ENCODE measurements at places on chromosomes 12 and 14.

DNA sequence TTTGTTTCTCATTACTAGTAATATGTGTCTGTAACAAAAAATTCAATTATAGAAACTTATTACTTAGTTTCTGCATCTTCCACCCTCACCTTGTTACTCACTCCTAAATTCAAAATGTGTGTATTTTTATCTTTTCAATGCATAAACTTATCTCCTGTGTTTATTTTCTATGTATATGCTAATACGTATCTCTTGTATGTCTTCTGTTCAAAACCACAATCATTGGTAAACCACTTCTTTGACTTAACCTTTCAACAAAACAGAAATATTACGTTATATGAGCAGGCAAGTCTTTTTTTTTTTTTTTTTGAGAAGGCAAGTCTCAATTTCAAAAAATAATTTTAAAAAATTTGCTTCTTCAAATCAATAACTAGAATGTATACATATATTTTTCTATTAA, 39.2 kb upstream of the RPH3A start:
- no peak for DNase-seq

- DNase-seq, result no peak
These were observed 14.5 kb upstream of the PWP1 start for GRCh38 chr12:107670999-107671643.

GRCh38 chr14:102363182-102363943, 622 bp downstream of the TECPR2 start:
- no peak for DNase-seq

DNA sequence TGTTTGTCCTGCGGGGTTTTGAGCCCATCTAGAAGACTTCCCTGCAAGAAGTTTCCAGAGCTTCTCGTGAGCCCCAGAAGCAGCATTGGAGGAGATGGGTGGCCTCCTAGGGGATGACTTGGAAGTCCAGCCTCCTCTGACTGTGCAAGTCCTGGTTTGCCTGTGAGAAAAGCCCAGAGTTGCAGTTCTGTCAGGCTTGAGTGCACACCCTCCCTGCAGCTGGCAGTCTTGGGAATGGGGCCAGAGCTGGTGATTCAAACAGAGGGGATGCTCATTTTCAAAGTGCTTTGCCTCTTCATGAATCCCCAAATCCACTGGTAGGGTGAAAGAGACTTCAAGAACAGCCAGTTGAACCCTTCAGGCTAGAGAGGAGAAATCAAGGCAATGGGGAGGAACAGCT, 3.9 kb upstream of the PPP1R1A start:
- peak; percentile 83 for DNase-seq

DNA sequence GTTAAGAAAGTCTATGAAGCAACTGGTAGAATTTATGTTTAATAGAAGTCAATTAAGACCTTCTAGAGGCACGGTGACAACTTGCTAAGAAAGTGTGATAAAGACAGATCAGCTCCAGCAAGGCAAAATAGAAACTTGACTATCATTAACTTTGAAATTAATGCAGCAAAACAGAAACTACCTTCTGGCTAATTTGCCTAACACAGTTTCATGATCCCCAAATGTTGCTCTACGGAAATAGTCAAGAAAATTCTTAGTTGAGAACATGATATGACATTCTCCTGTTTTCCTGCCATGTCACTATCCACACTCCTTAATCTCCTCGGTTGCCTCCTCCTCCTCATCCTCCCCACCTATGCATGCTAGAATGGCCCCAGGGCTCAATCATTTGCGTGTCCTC, 4.2 kb downstream of the DENND5B start:
- DNase-seq, result no peak

GRCh38 chr14:93128725-93129459, 13.2 kb upstream of the ITPK1 start:
- no peak for DNase-seq

GRCh38 chr14:60171690-60172089, 6.5 kb upstream of the DHRS7 start:
- no peak for DNase-seq

DNA sequence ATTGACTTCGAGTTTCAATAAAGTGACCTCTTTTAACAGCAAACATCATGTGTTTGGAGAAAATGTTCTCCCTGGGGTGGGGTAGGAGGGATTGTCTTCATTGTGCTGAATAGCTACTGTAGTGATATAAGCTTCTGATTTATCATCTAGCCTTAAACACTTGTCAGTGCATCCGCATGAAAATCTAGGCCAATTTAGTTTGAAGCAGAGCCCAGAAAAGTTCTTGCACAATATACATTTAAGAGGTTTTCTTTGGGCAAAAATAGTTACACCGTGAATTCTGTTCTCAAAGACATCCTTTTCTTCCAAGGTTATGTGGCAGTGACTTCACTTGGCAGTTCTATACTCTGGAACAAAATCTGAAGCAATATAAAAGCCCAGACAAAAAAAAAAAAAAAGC, 136.0 kb upstream of the IFNG-AS1 start:
- no peak for DNase-seq

GRCh38 chr12:118350908-118351559, 21.7 kb downstream of the TAOK3 start:
- no peak for DNase-seq

- no peak for DNase-seq
These were observed 22.2 kb upstream of the PLEKHG3 start for GRCh38 chr14:64681796-64682710.

DNA sequence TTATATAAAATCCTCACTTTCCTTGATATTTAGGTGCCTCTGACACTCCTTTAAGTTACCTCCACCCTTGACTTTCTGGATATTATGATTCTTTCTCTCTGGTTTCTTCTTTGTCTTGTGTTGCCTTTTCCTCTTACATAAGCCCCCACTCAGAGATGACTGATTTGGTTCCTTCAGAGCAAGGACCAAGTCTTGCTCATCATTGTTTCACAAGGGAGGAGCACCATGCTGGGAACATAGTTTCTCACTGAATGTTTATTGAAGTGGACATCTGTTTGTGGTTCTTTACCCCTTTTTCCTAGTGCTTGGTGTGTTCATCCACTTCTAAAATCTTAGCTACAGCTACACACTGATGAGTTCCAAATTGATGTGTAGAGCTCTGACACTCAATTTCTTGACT, 161.3 kb upstream of the PTPRQ start:
- DNase-seq, result no peak

DNA sequence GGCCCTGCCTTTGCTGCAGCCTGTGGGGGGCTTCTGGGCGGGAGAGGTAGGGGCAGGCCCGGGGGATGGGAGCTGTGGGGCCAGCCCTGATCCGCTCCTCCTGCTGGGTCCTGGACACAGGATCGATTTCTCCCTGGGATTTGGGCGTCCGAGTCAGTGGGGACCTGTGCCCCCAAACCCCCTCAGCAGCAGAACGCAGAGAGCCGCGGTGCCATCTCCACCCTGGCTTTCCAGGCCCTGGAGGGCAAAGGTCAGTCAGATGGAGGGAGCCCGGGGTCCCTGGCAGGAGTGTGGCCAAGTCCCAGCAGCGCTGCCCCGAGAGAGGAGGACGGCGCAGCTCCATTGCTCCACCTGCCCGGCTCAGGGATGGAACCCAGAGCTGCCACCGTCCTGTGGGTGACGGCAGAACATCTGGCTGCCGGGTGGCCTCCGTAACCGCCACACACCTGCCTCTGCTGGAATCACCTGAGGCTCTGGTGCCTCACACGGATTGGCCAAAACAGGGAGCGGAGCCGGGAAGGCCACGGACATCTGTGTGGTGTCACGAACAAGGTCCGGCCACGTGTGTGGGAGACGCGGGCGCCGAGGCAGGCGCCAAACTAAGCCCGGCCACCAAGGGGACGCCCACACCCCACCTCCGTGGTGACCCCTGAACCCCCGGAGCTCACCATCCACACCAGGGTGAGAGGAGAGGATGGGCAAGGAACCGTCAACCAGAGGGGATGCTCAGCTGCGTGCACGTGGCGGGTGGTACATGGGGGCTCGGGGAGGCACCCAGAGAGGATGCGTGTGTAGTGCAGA, 80.3 kb upstream of the FBRSL1 start:
- no peak for DNase-seq

- no peak for DNase-seq
These were observed 104.2 kb downstream of the ADGRD1 start for GRCh38 chr12:131057722-131058515.

GRCh38 chr12:107360033-107360432, 266.7 kb upstream of the CRY1 start:
- no peak for DNase-seq

DNA sequence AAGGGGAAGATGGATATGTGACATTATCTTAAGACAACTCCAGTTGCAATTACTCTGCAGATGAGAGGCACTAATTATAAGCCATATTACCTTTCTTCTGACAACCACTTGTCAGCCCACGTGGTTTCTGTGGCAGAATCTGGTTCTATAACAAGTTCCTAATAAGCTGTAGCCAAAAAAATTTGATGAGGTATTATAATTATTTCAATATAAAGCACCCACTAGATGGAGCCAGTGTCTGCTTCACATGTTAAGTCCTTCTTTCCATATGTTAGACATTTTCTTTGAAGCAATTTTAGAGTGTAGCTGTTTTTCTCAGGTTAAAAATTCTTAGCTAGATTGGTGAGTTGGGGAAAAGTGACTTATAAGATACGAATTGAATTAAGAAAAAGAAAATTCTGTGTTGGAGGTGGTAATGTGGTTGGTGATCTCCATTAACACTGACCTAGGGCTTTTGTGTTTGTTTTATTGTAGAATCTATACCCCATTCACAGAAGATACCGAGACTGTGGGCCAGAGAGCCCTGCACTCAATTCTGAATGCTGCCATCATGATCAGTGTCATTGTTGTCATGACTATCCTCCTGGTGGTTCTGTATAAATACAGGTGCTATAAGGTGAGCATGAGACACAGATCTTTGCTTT, 36.9 kb downstream of the PSEN1 start:
- peak; percentile 10 for DNase-seq

DNA sequence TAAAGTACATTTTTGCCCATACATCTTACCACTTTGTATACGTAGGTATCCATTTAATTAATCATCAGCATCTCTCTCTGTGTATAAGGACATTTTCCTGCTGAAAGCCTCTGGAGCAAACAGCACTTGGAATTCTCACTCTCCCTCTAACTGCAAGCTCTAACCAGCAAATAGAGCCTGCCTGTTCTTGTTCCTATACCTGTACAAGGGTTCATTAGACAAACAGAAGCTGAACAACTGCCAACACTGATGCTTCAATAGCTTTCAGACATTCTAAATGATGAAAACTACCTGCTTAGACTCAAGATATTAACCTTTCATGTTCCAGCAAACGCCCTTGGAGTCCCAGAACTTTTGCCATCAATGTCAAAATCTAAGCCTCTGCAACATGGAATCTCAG, 98.0 kb downstream of the KCNH5 start:
- DNase-seq, result no peak

DNA sequence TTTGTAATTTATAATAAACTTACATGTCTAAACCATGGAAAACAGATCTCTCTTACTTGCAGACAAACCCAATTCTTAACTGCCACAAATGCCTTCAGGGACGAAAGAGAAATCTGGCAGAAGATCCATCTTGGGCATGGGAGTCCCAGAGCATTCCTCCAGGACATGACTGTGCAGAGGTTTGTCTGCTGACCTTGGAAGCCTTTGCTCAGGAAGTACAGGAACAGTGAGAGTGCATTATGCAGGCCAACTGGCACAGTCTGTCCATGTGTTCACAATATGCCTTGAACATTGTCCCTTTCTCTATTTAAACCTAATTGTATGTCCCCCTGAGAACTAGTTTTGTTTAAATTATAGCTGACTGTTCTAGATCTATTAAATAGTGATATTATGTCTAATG, 467.1 kb downstream of the ATP23 start:
- DNase-seq, result no peak

GRCh38 chr14:102754370-102755262, 22.6 kb upstream of the TRAF3 start:
- no peak for DNase-seq

DNA sequence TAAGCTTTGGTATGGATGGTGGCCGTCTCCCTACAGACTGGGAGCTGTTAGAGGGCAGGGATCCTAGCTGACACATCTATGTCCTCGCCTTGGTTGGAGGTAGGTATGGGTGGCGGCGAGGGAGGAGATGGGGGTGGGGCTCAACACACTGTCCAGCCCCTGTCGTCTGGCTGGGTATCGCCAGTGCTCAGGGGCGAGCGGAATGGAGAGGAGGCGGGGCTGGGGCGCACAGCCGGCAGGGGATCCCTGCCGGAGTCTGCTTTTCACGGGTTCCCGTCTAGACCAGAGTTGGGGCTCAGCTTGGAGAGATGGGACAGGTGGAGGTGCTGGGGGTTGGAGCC, 16.1 kb downstream of the TAMALIN start:
- DNase-seq, result no peak

GRCh38 chr12:104930388-104931326, 27.4 kb downstream of the SLC41A2 start:
- DNase-seq, result peak; percentile 52

DNA sequence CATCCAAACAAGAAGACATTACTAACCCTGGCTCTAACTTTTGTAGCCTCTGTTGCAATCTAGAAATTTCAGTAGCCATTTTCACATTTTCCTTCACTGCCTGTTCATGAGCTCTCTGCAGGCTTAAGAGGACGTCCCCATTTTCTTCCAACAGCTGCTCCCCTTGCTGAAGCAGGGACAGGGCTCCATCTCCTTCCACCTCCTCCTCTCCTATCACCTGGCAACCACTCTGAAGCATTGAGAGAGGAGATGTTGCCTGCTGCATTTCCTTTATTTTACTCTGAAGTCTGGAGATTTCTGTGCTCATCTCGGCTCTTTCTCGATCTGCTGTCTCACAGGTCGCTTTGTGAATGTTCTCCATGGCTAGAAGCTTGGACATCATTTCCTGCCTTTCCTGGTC, 73.3 kb downstream of the NIN start:
- no peak for DNase-seq

GRCh38 chr14:85085981-85086380, 444.0 kb upstream of the FLRT2 start:
- peak; percentile 51 for DNase-seq

GRCh38 chr12:93825931-93826555, 148.9 kb downstream of the CRADD start:
- DNase-seq, result no peak

DNA sequence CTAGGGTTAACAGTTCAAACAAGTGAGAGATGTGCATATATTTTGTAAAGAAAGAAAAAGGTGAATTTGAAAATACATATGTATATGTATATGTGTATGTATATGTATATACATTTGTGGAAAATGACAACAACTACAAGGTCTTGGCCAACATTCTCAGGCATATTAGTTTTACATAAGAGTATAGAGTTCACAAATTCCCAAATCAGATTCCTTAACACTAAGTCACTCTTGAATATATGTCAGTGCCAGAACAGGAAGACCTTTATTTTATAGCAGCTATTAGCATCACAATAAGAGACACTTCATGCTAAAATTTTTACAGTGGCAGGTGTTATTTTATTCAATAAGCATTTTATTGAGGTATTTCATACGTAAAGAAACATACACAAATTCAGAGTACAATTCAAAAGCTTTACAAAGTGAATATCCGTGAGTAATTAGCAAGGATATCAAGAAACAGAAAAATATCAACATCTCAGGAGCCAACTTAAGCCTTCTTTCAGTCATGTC, 179.7 kb downstream of the SLC6A15 start:
- no peak for DNase-seq

DNA sequence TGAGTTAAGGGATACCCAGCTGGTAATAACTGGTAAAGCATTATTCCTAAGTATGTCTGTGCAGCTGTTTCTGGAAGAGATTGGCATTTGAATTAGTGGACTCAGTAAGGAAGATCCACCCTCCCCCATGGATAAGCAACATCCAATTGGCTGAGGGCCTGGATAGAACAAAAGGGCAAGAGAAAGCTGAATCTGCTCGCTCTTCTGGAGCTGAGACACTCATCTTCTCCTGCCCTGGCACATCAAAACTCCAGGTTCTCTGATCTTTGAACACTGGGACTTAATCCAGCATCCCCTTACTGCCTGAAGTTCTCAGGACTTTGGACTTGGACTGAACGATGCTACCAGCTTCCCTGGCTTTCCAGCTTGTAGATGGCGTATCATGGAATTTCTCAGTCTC, 63.1 kb upstream of the CNOT2 start:
- DNase-seq, result no peak
